ENCODE measurements at places on chromosomes 3 and 15.

- DNase-seq, result peak; percentile 21
Measured at GRCh38 chr3:129934234-129935123, 40.0 kb upstream of the TRH start.

- peak; percentile 35 for DNase-seq
Measured at GRCh38 chr15:34206011-34206410, 3.9 kb downstream of the KATNBL1 start.

GRCh38 chr3:94162700-94163099 lies 99.8 kb downstream of the NSUN3 start:
- peak; percentile 45 for DNase-seq

GRCh38 chr3:63353383-63353782 lies 75.3 kb downstream of the SYNPR start:
- no peak for DNase-seq

GRCh38 chr3:142040941-142041491 lies 108.3 kb downstream of the TFDP2 start:
- DNase-seq, result no peak

DNA sequence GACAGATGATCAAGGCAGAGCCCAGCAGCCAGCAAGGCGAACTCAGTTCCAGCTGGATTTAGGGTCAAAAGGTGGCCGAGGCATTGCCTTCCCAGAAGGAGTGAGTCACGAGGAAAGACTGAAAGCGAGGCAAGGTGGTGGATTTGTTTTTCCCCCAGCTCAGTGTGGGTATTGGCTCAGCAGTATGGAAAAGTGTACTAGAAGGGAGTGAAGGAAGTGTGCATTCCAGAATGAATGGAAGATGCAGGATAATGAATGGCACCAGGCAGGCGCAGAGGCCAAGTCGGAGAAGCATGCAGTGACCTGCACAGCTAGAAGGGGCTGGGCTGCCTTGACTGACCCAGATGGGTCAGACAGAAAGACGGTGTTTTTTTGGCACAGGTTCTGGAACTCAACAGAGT lies 46.3 kb downstream of the FOXP1 start:
- peak; percentile 68 for DNase-seq
